Muscle of arm (tissue), 14 donors: ENCODE measurements at places on chromosomes 3 and 15. TPM values are rescaled to one million over a fixed set of nuclear protein-coding genes. Genes with fewer than 3 reads are reported as not detected.

KBTBD13 gene
- 1.3 TPM for polyA plus RNA-seq

- DNase-seq = no peak
Measured at GRCh38 chr3:154338570-154338969, 14.3 kb upstream of the DHX36 start.

GRCh38 chr3:155387571-155387970, 94.1 kb upstream of the STRIT1 start:
- no peak for DNase-seq

DNA sequence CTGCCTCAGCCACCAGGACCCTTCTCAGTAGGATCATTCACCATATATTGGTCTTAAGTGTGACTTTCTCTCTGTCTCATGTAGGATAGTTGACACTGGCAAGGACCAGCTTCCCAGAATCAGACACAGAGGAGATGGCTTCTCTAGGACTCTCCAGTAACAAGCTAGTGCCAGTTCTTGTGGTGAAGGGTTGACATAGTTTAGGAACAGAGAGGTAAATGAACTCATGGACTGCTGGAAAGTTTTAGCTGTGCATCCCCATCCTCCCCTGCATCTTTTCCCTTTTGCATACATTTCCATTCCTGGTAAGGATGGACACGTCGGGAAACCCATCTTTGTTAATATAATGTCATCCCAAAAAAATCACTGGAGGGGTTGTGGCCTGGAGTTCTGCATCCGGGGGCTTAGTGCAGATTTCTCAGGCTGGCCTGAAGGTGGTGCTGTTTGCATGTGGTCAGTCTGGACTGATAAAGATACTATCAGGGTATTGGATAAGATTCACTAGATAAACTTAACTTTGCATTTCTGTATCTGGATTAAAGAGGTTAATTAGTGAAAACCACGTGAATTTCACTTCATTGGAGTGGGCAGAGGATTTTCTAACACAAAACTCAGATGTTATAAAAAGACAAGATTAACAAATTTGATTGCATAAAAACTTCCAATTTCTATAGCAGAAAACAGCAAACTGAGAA, 110.8 kb downstream of the TBC1D2B start:
- DNase-seq = peak; percentile 53

GRCh38 chr15:88144921-88145653, 111.5 kb downstream of the NTRK3 start:
- DNase-seq = no peak
